ENCODE measurements at places on chromosomes 16 and 17.

DNA sequence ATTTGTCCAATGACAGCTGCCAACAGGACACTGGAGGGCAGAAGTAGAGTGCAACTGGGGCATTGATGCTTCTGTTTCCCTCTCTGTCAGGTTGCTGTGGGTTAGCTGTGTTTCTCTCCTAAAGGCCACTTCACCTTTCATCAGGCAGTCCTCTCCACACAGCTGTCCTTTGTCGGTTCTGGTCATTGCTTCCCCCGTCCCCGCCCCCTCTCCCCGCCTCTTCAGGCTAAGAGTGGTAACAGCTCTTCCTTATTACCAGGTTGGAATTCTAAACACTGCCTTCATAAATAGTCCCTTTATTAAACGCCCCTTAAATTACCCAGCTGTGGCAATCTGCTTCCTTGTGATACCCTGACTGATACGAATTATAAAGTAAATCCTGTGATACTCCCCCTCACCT lies 31.8 kb upstream of the NSRP1 start:
- no peak for DNase-seq

DNA sequence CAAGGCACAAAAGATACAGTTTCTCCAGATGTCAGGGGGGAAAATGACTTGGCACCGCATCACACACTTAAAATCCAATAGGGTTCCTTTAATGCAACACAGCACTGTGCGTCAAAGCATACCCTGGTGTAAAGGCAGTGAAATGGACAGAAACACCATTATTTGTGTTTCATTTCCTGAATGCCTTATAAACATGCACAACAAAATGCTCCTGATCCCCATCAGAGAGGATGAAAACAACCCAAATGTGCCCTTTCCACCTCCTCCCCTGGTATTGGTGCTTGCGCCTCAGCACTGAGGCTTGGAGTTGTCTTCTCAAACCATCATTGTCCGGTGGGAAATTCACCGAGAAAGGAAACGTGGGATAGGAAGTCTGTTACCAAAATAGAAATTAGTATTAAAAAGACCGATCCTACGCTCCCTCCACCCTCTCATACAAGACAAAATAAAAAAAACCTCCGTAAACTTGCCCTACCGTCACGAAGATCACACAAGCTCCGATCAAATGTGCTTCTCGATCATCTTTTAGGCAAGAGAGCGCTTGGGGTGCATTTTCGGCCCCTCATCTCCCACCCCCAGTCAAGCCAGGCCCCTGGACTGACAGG lies 722 bp downstream of the CDC27 start:
- no peak for DNase-seq

- DNase-seq, result no peak
Measured at GRCh38 chr17:43025290-43025657, 243 bp downstream of the RND2 start.

DNA sequence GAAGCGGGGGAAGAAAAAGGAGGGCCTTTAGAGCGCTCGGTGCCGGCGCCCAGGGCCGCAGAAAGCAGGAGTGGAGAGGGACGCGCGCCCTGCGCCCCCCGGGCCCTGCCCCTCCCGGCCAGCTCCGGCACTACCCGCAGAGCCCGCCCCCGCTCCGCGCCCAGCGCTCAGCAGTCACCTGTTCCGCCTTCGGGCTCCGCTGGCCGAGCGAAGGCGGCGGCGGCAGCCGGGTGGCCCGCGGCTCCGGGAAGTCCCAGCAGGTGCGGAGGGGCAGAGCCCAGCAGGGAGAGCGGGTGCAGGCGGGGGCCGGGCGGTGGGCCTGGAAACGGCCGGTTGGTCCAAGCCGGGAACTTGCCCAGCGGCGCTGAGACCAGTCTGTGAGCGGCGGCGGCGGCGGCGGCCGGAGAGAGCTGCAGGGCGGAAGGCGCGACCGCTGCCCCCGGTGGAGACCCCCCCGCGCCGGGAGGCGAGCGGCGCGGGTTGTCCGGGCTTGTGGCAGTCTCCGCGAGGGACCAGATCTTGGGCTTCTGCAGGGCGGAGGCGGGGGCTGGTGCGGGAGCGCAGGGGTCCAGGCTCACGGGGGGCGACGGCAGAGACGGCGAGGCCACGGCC lies 2.2 kb downstream of the IRX3 start:
- DNase-seq, result no peak

DNA sequence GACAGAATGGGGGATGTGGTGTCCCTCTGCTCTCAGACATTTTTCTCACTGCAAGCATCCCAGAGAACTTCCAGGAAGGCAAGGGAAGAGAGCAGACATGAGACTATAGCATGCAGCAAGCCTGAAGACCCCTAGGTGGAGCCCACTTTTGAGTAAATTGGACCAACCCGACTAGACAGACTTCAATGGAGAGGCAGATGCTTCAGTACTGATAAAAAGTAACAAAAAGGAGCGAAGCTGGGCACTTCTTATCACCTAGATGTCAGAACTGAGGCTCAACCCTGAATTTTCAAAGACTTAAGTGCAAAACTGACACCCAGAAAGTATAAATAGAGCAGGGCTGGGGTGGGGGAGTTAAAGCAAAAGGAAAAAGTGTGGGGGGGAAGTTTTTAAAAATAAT lies 130.8 kb downstream of the PMP22 start:
- no peak for DNase-seq

- DNase-seq, result no peak
Measured at GRCh38 chr17:57622683-57623433, 122.2 kb downstream of the CCDC182 start.

GRCh38 chr16:65306722-65307121 lies 184.9 kb upstream of the CDH11 start:
- no peak for DNase-seq

DNA sequence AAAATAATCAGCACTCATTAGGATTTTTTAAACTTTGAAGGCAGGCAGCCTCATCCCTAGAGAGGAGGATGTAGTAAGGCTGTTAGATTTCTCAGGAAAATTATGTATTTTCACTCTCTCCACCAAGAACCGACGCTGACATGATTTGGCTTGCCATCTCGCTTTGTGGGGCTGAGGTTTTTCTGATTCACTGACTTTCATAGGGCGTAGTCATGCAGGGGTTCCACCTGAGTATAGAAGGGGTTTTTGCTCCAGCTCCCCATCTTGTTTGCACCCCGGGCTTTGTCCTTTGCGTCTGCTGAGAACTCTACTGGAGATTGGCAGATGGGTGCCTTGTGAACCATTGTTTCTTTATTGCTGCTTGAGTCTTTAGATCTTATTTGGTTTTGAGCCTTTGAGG lies 20.2 kb downstream of the TOM1L1 start:
- no peak for DNase-seq

- DNase-seq, result no peak
Measured at GRCh38 chr16:27481282-27481934, 68.3 kb downstream of the GTF3C1 start.

DNA sequence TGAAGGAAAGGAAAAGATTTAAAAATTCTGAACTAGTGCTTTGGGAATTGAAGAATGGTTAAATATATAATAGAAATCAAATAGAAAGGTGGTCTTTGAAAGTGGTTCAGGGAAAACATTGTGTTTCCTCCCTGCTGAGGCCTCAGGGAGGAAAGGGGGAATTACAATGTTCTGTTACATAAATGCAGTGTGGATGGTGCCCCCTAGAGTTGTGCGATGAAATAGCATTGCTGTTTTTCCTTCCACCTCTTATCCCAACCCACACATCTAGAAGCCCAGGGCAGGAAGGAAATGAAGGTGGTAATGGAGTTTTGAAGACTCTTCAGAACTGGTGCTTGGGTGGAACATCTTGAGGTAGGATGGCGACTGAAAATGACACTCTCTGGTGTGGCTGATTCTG lies 6.4 kb upstream of the TOX3 start:
- no peak for DNase-seq

DNA sequence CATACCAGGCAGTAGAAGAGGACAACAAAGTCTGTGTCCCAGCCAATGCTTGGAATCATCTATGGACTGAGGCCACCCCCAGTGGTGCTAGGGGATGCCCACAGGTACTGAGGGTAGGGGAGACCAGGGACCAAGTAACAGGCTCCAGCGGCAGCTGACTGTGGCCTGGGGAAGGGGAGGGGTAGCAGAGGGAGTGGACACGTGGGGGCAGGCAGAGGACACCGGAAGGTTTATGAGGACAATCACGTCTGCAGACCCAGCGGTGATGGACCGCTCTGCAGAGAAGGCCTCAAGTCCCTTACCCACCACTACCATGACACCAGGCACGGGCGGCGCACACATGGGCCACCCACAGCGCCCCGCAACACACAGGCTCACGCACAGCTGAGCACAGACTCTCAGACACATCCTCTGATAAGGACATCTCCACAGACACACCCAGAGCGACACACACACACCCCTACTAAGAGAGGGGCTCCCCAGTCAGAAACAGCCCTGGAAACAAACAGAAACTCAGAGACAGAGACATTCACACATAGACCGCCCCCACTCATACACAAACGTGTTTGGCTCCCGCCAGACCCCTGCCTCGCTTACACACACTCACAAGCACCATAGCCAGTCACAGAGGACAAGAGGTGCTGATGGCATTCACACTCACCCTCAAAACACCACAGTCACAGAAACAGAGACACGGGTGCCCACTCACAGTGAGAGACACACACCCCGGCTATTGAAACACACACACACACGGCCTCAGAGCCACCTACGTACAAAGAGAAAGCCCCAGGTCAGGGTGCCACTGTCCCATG lies 35.8 kb downstream of the SRCIN1 start:
- no peak for DNase-seq

DNA sequence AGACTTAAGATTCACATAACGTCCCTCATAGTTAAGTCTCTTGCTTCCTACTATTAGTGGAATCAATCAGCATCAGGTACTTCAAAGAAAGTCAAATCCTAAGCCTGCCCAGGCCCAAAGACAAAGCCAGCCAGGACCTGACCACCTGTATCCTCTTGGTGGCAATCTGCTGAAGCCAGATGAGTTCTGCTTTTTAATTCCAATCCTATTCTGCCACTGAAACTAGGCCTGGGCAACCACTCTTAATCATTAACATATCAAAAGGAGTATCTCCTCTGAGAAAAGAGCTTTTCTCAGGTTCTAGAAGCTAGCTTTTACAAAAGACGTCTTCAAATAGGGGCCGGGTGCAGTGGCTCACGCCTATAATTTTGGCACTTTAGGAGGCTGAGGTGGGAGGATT lies 15.1 kb upstream of the GLG1 start:
- no peak for DNase-seq

- DNase-seq, result no peak
Measured at GRCh38 chr16:67024384-67025209, 4.4 kb upstream of the CBFB start.

DNA sequence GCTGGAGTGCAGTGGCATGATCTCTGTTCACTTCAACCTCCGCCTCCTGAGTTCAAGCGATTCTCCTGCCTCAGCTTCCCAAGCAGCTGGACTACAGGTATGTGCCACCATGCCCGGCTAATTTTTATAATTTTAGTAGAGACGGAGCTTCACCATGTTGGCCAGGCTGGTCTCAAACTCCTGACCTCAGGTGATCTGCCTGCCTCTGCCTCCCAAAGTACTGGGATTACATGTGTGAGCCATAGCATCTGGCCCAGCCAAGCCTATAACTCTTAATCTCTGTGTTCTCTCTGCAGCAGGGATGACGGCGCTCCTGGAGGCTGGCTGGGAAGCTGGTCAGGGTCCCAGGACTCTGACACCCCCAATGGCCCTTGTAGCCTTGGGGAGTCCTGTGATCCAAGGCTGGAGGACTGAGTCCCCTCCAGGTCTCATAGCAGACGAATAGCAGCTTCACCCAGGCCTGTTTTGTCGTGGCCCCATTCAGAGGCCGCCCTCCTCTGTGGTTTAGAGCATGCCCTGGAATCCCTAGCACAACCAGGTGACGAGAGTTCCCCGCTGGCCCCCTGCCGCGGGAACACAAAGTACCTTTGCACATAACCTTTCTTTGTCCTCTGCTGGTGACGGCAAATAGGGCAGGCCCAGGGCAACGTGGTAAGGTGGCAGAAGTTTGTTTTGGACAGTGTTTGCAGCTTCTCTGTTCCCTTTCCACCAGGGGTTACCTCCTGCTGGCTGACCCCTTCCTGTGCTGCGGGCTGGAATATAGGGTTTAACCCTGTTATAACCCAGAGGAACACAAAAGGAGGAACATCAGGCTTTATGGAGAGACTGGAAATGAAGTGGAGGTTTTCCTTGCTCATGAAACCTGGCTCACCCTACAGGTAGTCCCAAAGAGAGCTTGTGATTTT lies 43.0 kb upstream of the TOB1 start:
- DNase-seq, result no peak

DNA sequence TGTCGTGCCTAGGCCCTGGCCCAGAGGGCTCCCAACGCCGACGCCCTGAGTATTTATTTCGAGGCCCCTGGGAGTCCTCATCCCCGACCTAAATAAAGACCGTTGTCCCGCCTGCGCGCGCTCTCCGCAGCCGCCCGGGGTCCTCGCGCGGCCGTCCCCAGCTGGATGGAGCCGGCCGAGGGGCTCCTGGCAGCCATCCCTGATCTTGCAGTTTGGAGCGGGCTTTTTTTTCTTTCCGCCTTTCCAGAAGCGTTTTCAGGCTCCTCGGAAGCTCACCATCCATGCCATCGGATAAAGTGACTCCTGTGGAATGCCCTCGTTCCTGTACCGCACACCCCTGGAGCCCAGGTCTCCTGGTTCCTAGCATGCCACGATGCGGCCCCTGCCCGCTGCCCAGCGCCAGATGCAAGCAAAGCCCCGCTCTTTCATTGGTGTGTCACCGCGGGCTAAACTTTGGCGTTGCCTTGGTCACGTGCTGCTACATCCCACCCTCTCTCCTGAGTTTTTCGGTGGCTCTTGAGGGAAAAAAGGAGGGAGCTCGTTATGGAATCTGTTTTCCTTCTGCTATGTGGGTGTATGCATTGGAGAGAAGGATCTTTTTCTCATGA lies 716 bp downstream of the TMEM94 start:
- no peak for DNase-seq

DNA sequence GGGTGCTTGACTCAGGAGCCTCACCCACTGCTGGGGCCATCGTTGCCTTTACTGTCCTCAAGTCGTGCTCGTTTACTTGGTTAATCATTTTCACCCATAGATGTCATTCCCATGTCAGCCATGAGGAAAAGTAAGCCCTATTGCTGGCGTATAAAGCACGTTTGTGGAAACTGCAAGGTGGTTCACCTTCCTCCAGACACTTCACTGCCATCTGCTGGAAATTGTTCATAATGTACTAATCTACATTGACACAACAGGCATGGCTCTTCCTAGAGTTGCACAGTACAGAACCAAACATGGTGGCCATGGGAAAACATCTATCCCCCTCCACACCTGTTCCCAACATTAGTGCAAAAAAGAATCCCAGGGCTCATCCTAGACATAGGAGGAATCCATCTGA lies 116.6 kb downstream of the ZNF18 start:
- DNase-seq, result no peak

- DNase-seq, result no peak
Measured at GRCh38 chr16:72937360-72937759, 110.6 kb downstream of the ZFHX3 start.

DNA sequence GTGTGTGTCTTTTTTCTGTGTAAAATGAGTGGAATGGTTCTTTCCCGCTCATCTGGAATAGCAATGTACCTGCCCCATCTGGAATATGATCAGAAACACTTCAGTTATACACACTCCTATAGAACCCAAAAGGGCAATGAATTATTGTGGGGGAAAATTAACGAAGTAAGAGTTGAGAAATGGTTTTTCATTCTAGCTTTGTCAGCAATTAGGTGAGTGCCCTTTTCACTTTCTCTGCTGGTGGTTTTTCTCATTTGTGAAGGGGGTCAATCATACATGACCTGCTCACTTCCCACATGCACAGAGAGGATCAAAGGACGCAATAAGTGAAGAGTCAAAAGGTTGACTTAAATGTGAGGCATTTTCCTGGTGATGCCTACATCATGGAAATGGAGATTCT lies 168.0 kb downstream of the HS3ST3B1 start:
- DNase-seq, result no peak

Measured in stimulated activated CD8-positive, alpha-beta memory T cell treated with anti-CD3 and anti-CD28 coated beads, Interleukin-7, amount 100 ng/mL, for 4 hours (primary cell).